ENCODE measurements at places on chromosomes 11 and 22. TPM values are rescaled to one million over a fixed set of nuclear protein-coding genes. Genes with fewer than 3 reads are reported as not detected.

- DNase-seq: no peak
Observed at GRCh38 chr11:64581057-64581523, 9.9 kb upstream of the SLC22A12 start.

Gene CECR2
- total RNA-seq: 5.6 TPM

DNA sequence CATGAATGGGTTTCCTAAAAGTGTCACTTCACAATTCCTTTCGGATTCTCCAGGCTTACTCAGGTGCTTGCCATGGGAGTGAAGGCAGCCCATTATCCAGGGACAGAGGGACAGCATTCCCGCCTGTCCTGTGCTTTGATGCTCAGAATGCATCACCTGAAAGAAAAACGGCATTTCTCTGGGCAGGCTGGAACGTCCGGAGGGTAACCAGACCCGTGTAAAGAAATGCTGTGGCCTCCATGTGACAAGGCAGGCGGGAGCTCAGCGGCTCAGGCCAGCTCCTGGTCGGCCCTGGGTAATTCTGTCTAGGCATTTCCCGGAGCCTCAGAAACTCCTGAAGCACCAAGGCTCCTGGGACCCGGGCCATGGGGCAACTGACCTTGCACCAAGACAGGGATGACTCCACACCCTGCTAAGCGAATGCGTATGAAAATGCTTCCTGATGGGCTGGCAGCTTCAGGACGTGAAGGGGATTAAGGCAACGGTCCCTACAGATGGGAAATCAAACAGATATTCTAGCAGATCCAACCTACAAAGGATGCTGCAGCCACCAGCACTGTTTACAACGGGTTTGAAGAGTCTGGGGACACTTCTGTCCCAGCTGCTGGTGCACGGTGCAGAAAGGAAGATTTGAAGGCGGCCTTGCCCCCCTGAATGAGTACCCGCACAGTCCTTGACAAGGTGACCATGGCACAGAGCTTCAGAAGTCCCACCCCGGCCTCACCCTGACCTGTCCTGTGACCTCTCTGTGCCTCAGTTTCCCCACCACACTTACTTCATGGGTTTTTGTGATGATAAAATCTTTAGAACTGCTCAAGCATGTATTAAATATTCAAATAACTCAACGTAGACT is 13.6 kb upstream of the FGF3 start:
- DNase-seq: no peak

- DNase-seq: no peak
Observed at GRCh38 chr11:64316672-64317324, 561 bp downstream of the TRMT112 start.

DNA sequence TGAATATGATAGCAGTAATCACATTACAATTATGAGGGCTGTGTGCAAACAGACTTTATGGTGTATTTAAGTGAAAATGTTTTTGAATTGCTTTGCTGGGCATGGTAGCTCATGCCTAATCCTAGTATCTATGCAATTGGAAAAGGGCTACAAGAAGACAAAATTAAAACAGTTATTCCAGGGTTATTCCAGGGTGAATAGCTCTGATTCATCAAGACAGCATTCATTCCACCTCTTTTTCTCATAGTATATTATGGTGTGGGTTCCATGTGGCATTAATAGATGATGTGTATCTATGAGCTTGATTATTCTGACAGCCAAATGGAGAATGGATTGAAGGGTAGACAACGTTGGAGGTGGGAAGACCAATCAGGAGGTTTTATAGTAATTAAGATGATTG is 12.1 kb upstream of the SIDT2 start:
- no peak for DNase-seq

- no peak for DNase-seq
Observed at GRCh38 chr22:30806391-30806861, 111.8 kb downstream of the OSBP2 start.
